ENCODE measurements at places on chromosomes 4 and X.

DNA sequence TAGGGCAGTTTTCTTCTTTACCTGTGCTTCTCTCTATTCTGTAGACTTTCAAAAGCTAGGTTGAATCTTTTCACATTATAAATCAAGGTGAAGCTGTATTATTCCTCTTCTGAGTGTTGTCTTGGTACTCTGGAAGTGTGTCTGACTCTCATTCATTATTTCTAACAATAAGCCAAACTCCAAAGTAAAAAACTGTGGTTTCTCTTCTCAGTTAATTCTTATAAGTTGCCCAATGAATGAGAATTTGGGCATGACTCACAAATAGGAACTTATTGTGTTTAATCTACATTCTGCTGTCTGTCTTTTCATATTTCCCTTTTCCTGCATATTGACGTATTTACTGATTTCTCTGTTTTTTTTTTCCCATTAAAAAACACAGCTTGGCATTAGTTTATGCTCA lies 714.5 kb downstream of the CCSER1 start:
- DNase-seq: no peak

DNA sequence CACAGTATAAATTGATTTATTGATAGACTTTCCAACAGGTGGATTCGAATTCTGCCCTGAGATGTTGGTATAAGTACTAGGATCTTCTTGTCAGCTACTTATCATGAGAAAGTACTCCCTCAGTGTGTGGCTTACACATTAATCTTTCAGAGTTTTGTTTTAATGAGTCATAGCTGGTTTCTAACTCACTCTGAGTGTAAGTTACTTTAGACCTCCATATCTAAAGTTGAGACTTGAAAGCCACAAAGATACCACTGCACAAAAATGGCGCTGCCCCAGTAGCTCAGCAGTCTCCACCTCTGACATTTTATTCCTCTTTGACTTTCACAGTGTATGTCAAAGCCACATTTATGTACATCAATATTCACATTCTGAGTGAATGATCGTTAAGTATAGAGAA lies 318.5 kb downstream of the ARAP2 start:
- DNase-seq: no peak

GRCh38 chr4:53786632-53787031 lies 195.3 kb upstream of the LNX1 start:
- DNase-seq: no peak

DNA sequence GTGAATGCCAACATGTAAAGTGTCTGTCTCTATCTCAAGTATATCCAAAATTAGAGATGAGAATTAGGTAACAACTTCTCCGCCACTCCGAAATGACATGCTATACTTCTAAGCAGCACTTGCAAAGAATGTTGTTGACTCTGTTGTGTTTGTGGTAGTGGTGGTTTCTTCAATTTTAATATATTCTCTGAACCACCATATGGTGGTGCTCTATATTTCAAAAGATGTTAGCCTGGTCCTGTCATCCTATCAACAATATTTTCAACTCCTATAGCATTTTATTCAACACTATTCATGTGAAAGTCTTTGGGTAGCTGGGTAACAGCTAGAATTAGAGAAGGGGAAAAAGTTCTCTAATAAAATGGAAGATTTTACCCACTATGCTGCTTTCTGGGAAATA lies 1622.8 kb upstream of the IGFBP7 start:
- no peak for DNase-seq

- DNase-seq: no peak
Observed at GRCh38 chrX:50814701-50815100, 707 bp upstream of the SHROOM4 start.
